ENCODE measurements at places on chromosomes 12 and 14.

DNA sequence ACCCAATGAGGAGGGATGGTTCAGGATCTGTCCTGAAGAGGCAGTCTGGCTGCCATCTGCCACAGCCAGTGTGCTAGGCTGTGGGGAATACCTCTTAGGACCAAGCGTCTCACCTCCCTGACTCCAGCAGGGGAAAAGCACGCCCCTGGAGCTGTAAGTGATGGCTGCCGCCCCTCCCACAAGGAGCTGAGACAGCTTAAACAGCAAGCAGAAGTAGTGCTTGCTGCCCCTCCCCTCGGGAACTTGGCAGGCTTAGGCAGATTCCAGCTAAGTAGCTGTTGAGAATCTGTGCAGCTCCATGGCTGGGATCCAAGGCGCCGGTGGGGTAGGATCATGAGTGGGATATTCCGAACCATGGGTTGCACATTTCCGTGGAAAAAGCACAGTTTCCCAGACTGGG lies 360.4 kb upstream of the MDGA2 start:
- no peak for DNase-seq

DNA sequence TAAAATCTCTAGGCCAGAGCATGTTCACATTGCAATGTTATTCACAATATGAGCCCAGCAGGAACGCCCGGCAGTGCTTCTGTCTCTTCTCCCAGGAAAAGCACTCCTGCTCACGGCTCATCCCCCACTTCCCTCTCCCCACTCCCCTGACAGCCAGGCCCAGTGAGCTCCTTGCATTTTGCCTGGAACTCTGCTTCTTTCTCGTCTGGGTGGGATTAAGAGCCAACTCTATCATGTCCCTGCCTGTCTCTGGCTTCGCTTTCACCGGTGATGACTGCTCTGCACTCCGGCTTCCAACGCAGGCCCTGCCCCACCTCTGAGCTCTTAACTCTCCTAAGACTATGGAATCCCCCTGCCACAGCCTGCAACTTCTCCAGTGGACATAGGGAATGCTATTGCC lies 2.5 kb downstream of the PLEK2 start:
- no peak for DNase-seq

- no peak for DNase-seq
Observed at GRCh38 chr14:22517117-22517720, 71.8 kb downstream of the DAD1 start.

GRCh38 chr12:109630107-109630506 lies 56.5 kb downstream of the MVK start:
- no peak for DNase-seq

DNA sequence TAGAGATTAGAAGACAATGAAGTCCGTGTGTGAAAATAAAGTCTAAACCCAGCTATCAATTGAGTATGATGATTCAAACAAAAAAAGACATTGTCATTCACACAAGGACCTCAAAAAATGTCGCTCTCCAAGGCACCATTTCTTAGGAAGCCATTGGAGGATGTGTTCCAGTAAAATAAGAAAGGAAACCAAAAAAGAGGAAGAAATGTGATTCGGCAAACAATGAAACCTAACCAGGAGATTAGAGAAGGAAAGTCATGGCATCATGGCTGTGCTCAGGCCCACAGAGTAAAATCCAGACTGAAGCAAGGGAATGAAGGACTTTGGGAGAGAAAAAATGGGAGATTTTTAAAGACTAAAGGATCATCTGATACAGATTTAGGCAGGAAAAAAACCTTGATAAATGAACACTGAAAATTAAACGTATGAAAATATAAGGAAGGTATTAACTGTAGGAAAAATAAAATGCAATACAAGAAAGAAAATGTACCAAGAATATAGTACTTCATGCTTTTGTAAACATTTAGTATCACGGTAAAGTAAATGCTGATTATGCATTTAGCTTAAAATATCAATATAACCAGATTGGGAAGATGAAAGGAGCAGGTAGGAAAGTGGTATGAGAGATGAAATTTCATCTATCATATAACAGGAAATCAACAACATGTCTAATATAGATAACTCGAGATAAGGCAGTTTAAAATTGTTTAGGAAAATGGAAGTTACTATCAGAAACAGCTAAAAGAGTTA lies 38.2 kb upstream of the MTHFD1 start:
- DNase-seq = no peak

- DNase-seq = no peak
Observed at GRCh38 chr12:22700106-22700505, 75.1 kb downstream of the ETNK1 start.

DNA sequence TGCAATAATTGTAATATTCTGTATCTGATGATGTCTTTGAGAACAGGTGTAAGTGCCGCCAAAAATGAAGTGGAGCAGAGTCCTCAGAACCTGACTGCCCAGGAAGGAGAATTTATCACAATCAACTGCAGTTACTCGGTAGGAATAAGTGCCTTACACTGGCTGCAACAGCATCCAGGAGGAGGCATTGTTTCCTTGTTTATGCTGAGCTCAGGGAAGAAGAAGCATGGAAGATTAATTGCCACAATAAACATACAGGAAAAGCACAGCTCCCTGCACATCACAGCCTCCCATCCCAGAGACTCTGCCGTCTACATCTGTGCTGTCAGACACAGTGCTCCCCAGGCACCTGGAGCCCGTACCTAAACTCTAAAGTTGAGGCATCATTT lies 268.7 kb downstream of the DAD1 start:
- no peak for DNase-seq

- peak; percentile 66 for DNase-seq
Observed at GRCh38 chr12:130838284-130838950, 633 bp downstream of the STX2 start.

DNA sequence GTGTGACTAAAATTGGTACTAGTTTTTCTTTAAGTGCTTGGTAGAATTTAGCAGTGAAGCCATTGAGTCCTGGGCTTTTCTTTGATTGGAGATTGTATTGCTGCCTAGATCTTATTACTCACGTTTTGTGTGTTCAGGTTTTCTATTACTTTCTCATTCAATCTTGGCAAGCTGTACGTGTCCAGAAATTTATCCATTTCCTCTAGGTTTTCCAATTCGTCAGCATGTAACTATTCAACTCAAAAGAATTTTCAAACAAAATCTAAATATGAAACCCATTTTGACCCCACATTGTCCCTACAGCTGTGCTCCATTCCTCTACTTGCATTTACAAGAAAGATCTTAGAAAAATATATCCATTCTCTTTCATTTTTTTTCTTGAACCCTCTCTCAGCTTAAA lies 1613.4 kb upstream of the SEL1L start:
- DNase-seq = no peak

- DNase-seq = no peak
Observed at GRCh38 chr14:94022532-94023411, 3.4 kb upstream of the OTUB2 start.

DNA sequence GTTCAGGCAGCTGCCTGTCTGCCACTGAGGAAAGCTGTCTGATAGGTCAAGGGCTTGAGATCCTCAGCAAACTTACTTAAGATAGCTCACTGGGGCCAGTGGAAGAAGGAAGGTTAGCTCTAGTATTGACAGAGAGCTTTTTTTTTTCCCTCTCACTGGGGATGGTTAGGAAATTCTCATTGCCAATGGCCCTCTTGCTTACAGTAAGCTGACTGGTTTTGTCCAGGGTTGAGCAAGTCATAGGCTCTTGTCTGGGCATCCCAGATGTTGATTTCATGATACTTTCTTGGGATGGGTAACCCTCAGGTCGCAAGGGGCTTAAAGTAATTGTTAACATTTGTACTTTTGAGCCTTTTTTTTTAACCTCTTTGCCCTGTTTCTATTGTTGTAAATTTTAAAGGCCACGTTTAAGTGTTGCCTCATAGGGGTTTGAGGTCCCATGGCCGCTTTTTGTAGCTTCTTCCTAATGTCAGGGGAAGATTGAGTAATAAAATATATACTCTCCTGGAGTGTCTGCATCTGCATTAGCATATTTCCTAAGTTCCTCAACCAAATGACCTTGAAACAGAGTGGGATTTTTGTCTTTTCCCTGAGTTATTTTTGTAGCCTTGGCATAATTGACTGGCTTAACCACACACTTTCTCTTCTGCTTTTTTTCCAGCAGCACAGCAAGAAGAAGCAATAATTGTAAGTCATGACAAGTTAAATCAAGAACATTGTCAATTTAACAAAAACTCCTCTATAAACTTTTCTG lies 716.0 kb downstream of the LRFN5 start:
- no peak for DNase-seq

GRCh38 chr12:78096909-78097597 lies 266.4 kb downstream of the NAV3 start:
- no peak for DNase-seq

DNA sequence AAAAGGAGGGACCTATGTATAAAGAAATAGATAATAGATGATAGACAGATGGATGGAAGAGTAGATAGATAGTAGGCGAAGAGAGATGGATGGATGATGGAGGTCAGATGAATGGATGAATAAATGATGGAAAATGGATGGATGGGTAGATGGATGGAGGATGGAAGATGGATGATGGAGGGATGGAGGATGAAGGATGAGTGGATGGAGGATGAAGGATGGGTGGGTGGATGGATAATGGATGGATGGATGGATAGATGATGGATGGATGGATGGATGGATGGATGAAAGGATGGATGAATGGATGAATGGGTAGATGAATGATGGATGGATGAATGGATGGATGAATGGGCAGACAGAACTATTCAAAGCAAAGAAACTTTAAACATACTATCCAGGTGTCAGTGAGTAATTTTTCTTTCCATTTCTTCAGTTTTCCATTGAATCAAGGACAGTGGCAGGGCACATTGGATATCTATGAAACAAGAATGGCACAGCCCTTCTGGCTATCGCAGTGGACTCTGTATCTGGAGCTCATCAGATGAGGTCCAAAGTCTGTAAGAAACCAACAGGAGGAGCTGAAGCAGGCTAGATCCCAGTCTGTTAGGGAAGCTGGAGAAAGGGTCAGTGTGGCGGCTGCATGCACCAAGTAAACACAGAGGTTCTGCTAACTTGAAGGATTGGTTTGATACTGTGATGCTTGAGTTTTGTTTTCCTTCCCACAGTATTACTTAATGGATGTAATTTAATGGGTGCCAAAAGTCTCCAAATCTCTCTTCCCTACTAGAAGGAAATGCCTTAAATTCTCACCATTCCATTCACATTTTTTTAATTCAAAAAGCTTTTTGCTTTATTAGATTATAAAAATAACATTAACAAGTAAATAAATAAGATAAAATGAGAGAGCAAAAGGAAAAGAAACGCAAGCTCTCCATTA lies 18.1 kb upstream of the MED13L start:
- no peak for DNase-seq

GRCh38 chr14:20493634-20494033 lies 11.7 kb upstream of the RNASE10 start:
- no peak for DNase-seq

DNA sequence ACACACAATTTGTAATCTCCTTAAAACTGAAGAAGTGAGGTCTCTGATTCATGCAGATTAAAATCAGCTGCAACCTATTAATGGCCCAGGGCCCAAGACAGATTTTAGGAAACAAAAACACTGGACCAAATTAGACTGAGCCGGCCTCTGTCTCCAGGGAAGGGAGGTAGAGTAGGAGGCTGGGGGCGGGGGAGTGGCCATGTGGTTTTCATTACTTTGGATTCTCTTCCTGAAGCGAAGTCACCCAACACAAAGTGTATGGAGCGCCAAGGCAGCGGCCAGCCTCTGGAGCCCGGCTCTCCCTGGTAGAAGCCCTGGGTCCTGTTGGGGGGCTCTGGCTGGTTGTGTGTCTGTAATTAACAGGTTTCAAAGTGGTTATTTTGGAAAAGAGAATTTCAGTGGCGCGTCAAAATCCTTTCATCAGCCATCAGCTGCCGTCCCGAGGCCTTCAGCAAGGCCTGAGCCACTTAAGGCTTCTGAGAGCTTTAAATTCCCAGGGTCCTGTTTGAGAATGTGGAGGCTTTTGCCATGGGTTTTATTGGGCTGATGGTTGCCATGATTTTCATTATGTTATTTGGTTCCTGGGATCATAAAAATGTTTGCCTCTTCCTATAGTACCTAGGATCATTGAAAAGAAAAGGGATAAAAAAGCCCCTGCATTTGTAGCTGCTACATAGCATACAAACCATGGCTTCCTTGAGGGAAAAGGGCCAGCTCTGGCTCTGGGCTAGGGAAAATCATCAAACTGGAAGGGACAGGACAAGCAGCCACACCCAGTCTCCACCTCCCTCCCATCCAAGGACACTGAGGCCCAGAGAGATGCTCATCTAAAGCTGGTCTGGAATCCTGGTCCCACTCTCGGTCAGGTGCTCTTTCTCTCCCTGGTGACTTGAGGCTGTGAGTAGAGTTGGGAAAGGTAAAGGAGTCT lies 282.4 kb downstream of the ZFP36L1 start:
- DNase-seq = no peak

- DNase-seq = no peak
Observed at GRCh38 chr14:21672116-21672515, 1.5 kb downstream of the OR4E1 start.

GRCh38 chr12:16002880-16003279 lies 91.7 kb downstream of the DERA start:
- no peak for DNase-seq

DNA sequence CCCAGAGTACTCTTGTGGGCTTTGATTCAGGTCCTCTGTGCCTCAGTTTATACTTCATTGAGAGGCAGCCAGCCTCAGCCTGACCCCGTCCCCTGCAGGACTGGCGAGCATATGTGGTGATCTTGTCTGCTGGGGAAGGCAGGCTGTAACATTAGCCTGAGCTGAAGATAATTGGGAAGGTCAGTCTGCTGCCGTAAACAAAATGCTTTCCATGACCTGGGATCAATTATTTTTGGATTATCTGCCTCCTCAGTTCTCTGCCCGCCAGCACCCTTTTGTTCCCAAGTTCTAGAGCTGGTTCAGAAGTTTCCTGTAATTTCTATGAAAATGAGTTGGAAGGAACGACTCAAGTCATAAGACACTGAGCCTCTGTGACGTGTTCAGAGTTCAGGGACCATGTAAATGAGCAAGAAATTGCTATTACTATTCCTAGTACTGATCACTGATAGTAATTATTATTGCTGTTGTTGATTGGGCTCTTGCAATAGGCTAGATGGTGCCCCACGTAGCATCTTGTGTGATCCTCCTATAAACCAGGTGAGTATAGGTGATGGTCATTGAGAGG lies 4.5 kb downstream of the ORAI1 start:
- no peak for DNase-seq

DNA sequence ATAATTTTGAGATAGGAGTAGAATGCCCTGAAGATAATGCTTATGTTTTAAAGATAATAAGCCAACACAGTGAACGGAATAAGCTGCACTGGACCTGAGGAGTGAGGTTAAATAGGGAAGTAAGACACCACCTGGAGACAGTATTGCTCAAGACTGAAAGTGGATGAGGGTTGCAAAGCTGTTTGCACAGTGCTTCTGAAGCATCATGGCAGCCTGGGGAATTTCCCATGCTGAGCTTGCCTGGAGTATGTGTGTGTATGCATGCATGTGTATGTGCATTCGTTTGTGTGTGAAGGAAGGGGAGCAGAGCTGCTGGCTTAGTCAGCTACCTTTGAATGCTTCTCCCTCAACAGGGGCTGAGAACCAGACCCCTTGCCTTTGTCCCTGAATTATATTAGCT lies 35.8 kb downstream of the BHLHE41 start:
- no peak for DNase-seq

DNA sequence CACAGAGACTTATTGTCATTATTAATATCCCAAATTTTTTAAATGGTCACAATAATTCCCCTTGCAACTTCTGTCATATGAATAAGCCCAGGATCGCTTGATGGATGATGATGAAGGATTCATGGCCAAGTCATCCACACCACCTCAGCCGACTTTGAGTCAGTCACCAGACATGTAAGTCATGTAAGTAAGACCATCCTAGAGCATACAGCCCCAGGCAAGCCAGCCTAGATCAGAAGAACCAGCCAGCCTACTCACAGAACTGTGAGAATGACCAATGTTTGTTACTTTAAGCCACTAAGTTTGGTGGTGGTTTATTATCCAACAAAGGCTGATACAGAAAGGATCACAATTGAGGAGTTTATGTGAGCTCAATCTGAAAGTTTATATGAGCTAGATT lies 341.8 kb downstream of the NRXN3 start:
- no peak for DNase-seq

Data from NCI-H146 (cell line).